ENCODE measurements at places on chromosomes 7 and 10. TPM values are rescaled to one million over a fixed set of nuclear protein-coding genes. Genes with fewer than 3 reads are reported as not detected.

DNA sequence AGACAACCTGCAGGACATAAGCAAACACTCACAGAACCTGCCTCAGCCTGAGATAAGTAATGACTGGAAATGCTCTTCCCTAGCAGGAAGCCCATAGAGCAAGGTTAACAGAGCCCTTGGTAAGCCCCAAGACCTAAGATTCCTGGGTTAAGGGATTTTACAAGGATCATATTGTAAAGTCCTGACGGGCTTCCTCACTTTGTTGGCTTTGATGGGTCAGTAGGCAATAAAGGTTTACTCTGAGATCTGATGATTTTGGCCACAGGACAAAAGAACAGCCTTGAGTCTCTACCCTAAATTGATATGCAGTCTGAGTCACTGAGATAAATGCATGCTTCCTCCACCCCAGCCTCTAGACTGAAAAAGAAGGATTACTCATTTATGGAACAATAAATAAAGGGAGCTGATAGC lies 270.8 kb downstream of the HTR7 start:
- DNase-seq, result no peak

DNA sequence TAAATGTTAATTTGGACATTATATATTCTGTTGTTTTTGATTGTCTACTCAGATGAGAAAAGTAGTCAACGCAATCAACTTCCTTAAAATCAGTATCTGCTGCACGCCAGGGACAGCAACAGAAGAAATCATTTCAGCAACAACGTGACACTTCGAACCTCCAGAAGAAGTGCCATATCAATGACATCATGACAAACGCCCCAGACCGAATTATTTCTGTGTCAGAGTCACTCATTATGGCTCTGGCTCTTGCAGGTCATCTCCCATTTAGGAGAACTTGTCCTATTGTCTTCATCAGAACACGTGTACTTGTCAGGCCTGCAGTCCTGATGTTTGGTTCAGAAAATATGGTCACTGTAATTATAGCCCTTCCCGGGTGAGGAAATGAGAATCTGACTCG lies 276.3 kb downstream of the ADARB2 start:
- DNase-seq, result no peak

GRCh38 chr7:140881507-140882228 lies 43.1 kb downstream of the BRAF start:
- DNase-seq, result no peak

DNA sequence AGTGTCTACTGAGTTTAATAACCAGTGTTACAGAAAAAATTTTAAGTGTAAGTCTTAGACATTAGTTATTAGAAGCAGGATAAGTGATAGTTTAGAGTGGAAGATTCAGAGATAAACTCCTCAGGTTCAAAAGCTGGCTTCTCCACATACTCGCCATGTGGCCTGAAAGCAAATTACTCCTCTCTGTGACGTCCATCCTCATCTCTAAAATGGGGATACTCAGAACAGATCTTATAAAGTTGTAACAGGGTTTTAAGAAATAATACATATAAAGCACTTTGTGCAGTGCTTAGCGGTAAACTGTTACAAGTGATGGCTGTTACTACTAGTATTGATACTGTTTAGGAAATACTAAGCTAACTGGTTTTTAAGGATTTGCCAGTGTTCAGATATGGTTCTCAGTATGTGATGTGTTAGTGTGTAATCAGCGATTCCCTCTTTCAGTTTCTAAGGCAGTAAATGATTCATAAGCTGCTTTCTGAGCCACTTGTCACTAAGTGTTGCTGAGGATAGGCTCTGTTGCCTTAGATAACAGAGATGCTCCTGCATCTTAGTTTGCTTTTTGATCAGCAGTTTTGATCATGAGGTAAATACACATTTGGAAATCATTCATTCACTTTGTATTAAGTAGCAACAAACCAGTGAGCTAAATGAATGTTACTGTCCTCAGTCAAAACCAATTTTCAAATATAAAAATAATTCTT lies 58.7 kb downstream of the CYP51A1 start:
- no peak for DNase-seq

GRCh38 chr10:88515235-88515634 lies 67.9 kb downstream of the RNLS start:
- no peak for DNase-seq

DNA sequence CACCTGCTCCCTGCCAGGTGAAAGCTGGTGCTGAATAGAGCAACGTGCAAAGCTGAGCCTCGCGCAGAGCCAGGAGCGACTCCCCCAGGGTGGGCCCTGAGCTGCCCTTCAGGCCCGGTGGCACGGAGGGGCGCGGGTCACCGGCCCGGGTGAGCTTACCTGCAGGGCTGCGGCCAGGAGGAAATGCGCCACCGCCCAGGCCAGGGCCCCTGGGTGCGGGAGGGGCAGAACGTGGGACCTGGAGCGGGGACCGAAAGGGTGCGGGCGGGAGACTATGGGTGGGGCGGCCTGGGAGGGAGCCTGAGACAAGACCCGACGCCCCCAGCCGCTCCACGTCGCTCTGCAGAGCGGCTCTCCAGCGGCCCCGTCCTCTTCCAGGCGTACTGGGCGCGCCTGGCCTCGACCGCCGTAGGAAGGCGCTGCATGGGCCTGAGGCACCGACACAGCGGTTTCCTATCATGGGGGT lies 122.1 kb downstream of the BTAF1 start:
- DNase-seq, result no peak

DNA sequence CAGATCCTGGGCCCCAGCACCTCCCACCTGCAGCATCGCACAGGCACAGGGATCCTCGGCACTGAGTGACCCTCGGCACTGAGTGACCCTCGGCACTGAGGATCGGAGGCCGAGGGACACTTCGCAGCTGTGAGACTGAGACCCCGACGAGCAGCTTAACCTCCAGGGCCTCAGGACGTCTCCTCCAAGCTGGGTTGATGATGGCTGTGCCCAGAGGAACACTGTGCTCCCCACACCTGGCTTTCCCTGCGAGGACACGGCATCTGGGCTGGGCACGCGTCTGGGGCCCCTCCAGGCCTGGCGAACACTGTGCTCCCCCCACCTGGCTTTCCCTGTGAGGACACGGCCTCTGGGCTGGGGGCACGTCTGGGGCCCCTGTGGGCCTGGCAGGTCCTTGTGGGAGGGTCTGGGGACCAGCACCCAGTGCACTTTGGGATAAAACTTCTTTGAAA lies 158.3 kb upstream of the PPP2R2D start:
- DNase-seq, result peak; percentile 52

- no peak for DNase-seq
Observed at GRCh38 chr10:76285515-76285914, 854.1 kb downstream of the LRMDA start.

GRCh38 chr10:11587722-11588259 lies 23.7 kb downstream of the USP6NL start:
- DNase-seq, result no peak

DNA sequence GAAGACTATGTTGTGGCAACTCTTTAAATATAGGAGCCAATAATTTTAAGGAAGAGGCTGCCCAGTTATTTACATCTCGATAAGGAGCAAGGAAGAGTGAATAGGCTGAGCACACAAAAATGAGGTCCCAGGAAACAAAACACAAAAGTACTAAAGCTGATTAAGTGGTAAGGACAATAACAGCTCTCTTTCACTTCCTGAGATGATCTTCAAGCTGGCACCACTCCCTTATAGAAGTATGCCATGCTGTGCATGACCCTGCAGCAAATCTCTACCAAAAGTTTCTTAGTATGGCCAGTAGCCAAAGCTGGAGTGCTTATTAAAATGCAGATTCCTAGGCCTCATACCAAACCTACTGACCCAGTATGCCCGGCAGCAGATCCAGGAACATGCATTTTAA lies 39.7 kb downstream of the CADPS2 start:
- DNase-seq, result no peak

GRCh38 chr10:38605153-38605661 lies 511.1 kb downstream of the ZNF37A start:
- DNase-seq, result no peak

DNA sequence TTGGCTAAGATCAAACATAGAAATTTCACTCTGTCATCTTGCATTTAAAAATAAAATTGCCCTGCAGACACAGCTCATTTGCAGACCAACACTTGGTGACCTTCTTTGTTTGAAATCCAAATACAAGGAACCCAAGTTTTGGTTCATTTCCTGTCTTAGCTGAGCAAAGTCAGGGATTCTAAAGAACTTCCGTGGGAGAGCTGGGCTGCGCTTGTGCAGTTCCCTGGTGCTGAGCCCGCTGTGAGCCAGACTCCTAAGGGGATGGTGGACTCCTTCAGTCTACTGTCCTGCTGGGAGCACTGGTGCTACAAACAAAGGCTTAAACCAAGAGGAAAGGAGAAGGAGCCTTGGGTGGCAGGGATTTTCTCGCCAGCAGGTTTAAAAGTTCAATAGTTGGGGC lies 60.0 kb downstream of the MYOF start:
- no peak for DNase-seq

DNA sequence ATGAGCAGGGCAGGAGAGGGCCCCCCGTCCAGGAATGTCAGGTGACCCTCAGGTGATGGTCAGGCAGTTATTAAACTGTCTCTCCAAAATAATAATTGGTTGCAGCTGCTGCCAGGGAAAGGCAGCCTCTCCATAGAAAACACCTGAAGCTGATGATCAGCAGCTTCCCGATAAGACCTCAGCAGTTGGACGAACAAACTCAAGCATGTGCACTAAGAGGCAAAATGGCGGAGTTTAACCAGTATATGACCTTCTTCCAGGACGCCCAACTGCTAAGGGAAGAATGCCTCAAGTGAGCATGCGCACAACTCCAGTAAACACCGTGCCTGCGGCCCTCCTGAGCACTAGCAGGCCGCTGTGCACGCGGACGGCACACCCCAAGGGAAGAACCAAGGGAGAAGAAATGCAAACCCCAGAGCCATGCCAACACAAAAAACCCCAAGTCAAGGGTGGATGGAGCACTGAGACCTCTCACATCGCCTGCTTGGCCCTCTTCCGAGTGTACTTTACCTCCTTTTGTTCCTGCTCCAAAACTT lies 38.9 kb upstream of the ADARB2 start:
- DNase-seq, result no peak

The DGKB gene
- not detected for total RNA-seq

The CSGALNACT2 gene
- 40.8 TPM for total RNA-seq

The ADAM22 gene
- 4.3 TPM for total RNA-seq

The BUD23 gene
- 38.4 TPM for total RNA-seq

The SDK1 gene
- 10.4 TPM for total RNA-seq

The CHN2 gene
- 14.4 TPM for total RNA-seq

The NPY gene
- not detected for total RNA-seq

The FGFR2 gene
- total RNA-seq, result 58.7 TPM

The LIPJ gene
- not detected for total RNA-seq

Data from upper lobe of right lung (tissue), 1 donor.